ENCODE measurements at places on chromosomes 12 and 14.

DNA sequence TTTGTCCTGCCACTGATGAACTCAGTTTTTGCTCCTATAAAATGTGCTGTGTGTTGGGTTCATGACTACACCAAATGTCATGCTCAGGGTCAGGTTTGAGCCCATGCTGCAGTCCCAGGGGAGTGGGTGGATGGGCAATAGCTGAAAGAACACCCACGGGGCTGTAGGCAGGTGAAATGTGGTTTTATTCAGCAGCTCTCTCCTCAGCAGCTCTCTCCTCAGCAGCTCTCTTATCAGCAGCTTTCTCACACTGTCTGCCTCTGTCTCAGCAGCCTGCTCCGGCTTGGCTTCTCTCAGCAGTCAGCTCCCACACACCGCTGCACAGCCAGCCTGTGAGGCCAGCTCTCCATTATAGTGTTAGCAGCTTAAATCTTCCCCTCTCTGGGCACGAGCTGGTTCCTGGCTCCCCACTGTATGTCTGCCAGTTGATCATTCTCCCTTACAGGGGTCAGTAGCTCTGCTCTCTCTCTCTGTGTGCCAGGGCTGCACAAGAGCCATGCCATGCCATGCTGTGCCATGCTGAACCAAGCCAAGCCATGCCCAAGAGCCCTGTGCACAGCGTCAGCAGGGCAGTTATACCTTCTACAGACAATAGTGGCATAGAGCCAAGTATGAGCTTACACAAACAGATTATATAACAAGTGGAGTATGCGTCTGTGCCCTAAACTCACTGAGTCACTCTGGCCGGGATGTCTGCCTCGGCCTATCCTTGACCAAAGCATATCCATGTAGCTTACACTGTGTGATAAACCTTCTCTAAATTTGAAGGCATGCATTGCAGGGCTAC, 303.3 kb upstream of the TMPO start:
- DNase-seq: no peak

GRCh38 chr14:71060825-71061455, 153.7 kb downstream of the PCNX1 start:
- DNase-seq: no peak

- DNase-seq: no peak
Observed at GRCh38 chr12:12166751-12167150, 96.0 kb downstream of the BCL2L14 start.

DNA sequence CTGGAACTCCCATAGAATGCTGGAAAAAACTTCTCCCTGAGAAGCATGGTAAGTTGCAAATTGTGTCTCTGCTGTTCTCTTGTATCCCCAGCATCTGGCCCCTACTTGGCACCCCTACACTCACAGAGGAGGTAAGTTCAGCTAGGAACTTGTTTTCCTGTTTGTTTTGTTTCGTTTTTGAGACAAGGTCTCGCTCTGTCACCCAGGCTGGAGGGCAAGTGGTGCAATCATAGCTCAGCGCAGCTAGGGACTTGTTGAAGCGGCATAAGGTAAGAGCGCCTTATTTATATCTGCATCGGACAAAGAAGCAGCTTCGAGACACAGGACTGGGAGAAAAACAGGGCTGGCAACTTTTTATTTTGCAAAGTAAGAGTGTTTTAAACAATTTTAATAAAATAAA, 18.5 kb upstream of the ANO2 start:
- no peak for DNase-seq

- DNase-seq: no peak
Observed at GRCh38 chr12:77323788-77324415, 258.5 kb upstream of the E2F7 start.

DNA sequence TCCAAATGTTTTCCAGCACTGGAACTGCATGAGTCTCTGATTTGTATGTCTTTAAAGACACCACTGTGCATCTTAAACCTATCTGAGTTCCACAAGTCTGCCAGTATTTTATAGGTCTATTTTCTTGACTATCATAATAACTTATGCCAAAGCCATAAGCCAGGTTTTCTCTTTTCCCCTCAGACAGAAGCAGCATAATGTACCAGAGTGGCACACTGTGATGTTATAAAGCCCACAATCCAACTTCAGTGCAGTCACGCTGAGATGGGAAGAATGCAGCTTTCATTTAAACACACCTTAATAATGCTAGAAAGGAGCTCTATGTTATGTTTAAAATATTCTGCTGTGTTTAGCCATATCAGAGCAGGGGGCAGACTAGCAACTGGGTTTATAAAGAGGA, 923.3 kb downstream of the DIO2 start:
- no peak for DNase-seq

GRCh38 chr12:108668542-108668941, 34.8 kb upstream of the SELPLG start:
- DNase-seq: no peak

- no peak for DNase-seq
Observed at GRCh38 chr12:22562036-22563028, 18.0 kb upstream of the C2CD5 start.

DNA sequence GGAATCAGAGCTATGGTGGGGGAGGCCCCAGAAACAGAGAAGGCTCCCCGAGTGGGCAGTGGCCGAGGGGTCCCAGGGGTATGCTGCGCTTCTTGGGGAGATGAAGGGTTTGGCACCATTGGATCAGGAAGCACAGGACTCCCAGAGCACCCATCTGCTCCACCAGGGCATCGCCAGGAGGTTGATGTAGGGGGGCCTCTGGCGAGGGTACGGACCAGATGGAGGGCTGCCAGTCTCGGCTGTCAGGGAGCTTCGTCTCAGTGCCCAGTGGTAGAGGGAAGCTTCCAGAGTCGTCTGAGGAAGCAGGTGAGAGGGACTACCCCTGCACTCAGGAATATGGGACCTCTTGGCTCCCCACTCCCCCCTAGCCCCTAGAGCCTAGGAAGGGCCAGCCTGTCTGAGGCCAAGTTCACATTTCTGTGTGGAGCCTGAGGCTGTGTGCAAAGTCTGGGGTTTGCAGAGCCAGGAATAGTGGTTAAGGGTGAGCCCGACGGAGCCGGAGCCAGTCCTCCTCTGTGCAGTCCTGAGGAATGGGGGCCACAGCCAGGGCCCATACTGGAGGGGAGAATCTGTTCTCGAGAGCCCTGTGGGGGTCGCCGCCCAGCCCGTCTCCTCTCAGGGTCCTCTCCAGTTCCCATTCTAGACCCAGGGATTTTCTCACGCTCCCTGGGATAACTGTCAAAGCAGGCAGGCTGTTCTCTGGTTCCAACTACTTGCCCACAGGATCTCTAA, 10.2 kb downstream of the SLC48A1 start:
- DNase-seq: no peak

- DNase-seq: no peak
Observed at GRCh38 chr12:22105542-22105941, 59.5 kb downstream of the CMAS start.

GRCh38 chr12:6570264-6570887, 2.3 kb upstream of the NOP2 start:
- DNase-seq: no peak

DNA sequence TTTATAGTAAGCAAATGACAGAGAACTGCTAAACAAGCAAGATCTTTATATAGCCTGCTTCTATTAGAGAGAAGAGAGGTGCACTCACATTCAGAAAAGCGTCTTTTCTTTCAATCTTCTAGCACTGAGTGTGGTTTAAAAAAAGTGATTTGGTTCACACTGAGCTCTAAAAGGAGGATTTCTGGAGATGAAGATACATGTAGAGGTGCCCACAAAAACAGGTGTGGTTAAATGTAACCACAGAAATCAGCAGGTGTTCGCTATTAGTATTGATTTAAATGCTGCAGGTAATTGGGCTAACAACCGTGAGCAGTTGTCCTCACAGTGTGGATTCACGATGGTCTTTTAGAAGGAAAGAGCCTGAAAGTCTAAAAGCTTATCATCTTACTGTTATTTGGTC, 10.7 kb downstream of the PKP2 start:
- no peak for DNase-seq

DNA sequence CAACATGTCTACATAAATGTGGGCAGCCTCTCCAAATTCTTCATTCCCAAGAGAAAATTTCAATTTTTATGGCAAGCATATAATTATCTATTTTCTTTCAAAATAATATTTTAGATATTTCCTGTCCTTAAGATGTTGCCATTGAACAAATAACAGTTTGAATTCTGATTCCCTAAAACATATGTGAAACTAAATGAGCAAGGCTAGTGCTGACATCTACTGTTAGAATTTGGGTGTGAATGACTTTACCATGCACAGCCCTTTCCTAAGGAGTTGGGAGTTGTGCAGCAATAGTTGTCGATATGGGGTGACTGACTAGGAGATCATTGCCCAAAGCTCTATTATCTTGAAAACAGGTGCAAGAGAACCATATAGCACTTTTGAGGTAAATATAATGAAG, 108.2 kb upstream of the SLC38A4 start:
- DNase-seq: peak; percentile 71

GRCh38 chr12:13208533-13209435, 12.3 kb downstream of the EMP1 start:
- DNase-seq: peak; percentile 56

DNA sequence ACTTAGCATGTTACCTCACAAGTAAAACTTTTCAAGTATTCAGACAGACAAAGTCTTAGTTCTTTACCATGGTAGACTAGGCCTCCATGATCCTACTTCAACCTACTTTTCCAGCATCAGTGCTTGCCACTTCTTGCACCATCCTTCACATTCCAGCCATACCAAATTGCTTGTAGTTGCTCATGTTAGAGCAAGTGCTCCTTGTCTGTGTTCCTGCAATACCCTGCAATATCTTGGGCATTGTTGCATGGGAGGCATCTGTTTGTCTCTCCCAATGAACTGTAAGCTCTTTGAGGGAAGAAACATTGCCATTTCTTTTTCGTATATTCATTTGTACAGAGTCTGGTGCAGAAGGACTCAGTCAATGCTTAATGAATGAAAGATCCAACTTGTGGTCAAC, 78.0 kb downstream of the SRGAP1 start:
- peak; percentile 35 for DNase-seq

DNA sequence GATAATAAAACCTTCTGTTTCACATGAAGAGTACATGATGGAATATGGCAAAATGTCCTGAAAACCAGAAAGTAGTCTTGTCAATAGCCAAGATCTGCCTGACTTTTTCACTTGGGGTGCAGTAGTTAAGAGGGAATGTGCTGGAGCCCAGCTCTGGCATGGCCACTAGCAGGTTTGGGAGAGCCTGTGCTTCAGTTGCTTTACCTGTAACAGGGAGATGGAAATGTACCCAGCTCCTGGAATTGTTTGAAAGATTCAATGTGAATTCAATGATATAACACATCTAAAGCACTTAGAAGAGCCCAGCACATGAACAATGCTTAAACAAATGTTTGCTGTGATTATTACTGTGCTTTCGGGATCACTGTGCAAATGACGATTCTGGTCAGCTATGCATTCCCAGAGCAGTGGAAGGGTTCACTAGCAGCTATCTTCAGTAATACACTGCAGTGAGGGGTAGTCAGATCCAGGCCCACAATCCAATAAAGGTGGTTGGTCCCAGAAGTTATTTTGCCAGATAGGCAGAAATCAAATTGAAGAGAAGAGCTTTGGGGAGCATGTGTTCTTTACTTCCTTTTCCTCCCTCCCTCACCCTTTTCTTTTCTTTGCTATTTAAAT, 224.9 kb downstream of the APAF1 start:
- DNase-seq: no peak

DNA sequence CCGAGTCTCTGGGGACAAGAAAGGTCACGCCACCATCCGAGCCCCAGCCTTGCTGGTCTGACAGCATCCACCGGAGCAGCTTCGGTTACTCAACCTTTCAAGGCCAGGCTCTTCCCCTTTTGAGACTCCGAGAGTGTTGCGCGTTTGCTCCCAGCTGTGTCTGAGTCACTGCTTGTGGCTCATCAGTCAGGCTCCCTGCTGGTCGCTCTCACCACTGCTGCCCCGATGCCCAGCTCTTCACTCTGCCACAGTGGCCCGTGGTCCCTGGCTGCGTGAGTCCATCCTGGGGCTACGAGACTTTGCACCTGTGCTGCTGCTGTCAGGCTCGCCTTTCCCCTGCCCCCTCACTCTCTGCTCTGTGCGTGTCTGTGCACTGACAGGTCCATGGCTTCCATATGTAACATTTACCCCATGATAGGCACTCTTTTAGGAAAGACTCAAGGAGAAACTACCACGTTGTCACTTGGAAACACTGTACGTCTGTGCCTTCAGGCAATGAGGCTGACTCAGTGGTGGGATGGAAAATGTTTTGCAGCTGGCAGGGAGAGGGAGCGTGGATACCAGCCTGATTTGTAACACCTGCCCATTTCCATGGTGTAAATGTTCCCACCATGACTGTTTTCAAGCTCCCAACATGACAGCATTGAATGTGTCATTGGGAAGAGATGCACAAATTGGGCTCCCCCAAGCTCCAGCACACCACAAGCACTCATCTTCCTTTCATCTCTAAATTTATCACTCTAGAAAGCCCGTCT, 350.7 kb downstream of the TMEM132D start:
- no peak for DNase-seq

DNA sequence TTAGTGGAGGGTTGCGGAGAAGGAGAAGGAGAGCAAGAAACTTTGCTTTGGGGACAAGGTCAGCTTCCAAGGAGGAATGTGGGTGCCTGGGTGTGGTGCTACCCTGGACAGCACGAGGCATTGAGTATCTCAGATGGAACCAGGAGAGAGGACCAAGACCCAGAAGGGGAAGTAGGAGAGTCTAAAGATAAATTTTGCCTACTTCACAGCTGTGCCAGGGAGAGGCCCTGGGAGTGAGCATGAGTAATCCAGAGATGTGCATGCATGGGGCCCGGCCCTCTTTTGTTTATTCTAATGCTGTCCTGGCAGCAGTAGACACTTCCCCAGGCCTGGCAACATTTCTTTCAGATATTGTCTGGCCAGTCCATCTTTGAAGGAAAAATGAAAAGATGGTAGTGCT, 49.5 kb upstream of the GNPNAT1 start:
- DNase-seq: no peak

DNA sequence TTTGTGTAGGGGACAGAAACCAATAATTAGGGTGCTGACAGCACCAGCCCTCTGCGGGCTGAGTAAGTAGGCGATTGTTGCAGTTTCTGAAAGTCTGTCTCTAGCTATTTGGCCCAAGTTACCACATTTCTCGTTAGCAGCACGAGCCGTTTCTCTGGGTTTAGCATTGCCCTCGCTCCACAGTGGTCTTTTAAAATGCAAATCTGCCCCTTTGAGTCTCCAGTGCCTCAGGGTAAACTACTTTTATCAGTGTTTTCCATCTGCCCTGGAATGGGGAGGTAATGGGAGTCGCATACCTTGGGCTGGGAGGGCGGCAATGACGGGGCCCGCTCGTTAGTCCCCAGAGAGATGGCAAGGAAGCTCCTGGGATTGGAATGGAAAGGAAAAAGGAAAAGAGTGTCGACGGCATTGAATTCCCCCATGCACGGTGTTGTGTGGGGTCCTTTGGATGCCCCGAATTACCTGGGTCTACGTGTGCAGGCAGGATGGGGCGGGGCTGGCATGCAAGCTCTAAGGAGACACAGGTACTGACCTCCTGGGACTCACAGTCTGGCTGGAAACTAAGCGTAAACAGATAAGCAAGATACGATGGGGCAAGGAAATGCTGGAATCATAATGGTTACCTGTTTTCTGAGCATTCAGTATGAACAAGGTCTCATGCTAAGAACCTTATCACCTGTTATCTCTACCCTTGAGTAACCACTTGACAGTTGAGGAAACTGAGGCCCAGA, 131.8 kb upstream of the MAP1LC3B2 start:
- DNase-seq: no peak

Measured in kidney glomerular epithelial cell (primary cell).